A549 treated with CORT108297 at 1 μM for 4 hours (cell line): ENCODE measurements at places on chromosomes 16 and 17. TPM values are rescaled to one million over a fixed set of nuclear protein-coding genes. Genes with fewer than 3 reads are reported as not detected.

The TBX4 gene
- 0.05 to 0.31 TPM (median 0.12 TPM) in 5 replicates for total RNA-seq

The KRTAP1-5 gene
- not detected in 5 replicates for total RNA-seq

The RRAD gene
- total RNA-seq, result 7.7 to 19.4 TPM (median 12.3 TPM) in 5 replicates

The KRTAP4-9 gene
- total RNA-seq, result not detected in 5 replicates

The KRTAP4-1 gene
- total RNA-seq, result 0.09 to 0.40 TPM (median 0.24 TPM) in 4 of 5 replicates, not detected in the other
